ENCODE measurements at places on chromosomes 1 and 21.

DNA sequence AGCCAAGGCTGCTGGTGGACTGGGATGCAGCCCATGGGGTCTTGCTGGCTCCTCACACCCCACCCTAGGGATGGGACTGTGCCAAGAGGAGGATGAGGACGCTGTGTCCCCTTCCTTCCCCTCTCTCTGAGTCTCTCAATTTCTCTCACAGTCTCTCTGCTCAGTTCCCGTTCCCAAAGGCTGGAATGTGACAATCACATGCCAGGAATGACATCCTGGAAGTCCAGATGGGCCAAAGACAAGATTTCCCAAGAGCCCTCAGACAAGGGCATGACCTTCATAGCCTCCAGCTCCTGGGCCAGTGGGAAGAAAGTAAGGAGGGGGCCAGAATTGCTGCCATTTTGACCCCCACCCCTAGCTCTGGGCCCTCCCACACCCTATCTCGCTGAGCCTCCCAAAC is 7.6 kb upstream of the CDCP2 start:
- DNase-seq = no peak

- no peak for DNase-seq
Measured at GRCh38 chr1:244326757-244327156, 125.0 kb downstream of the ADSS2 start.

- no peak for DNase-seq
Measured at GRCh38 chr1:108617008-108617723, 43.7 kb downstream of the HENMT1 start.

DNA sequence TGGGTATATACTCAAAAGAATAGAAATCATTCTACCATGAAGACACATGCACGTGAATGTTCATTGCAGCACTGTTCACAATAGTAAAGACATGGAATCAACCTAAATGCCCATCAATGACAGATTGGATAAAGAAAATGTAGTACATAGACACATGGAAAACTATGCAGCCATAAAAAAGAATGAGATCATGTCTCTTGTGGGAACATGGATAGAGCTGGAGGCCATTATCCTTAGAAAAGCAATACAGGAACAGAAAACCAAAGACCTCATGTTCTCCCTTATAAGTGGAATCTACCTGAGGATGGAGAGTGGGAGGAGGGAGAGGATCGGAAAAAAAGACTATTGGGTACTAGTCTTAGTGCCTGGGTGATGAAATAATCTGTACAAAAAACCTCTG is 143.9 kb downstream of the RHOU start:
- no peak for DNase-seq

GRCh38 chr1:55725378-55725777 is 510.2 kb upstream of the USP24 start:
- DNase-seq = no peak

DNA sequence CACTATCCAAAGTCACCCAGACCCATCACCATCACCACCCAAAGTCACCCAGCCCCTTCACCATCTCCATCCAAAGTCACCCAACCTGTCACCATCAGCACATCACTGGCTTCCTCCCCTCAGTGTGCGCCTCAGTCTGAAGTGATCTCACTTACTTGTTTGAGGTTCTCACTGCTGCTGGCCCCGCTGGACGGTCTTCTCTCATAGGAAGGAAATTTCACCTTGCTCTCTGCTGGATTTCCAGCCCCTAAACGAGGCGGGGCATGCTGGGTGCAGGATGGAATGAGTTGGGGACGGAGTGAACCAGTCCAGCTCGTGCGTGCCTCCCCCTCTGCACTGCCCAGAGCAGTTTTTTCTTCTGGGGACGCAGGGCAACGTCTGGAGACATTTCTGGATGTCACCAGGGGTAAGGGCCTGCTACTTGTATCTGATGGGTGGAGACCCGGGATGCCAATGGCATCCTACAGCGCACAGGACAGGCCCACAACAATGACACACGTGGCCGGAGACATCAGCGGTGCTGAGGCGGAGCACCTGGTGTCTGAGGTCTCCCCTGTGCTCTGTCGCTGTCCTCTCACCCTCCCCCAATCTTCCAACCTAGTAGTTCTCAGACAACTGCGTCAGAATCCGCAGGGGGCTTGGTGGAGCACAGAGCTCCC is 38.6 kb downstream of the PDE9A start:
- DNase-seq = no peak

GRCh38 chr1:33880305-33880704 is 16.4 kb downstream of the HMGB4 start:
- no peak for DNase-seq

DNA sequence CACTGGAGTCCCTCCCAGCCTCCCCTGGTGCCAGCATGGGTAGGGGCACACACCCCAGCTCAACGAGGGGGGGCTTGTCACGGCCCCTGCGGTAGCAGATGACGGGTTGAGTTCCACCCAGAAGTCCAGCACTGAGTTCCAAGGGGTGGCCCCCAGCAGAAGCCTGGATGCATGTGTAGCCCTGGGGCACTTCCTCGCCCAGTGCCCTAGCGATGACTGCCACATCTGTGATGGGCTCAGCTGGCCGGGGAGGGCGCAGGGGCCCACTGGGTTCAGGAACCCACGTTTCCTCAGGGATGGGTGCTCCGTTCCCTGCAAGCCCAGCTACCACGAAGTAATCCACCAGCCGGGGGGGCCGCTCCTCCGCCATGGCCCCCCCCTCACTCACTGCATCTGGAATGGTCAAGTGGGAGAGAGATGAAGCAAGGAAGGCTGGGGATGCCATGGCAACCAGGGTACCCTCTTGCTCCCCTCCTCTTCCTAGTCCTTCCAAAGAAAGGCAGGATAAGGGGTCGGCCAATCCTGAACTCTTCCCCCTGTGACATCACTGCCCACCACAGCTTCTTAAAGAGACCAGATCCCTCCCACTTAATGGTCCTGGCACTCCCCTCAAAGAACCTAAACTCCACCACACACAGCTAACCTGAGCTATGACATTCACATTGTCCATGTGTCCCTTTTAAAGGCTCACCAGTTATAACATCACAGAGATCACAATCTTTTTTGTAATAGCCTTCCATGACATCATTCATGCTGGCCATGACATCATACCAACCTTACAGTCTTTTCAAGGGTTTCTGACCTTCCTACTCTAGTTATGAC is 2.3 kb downstream of the DENND4B start:
- no peak for DNase-seq

DNA sequence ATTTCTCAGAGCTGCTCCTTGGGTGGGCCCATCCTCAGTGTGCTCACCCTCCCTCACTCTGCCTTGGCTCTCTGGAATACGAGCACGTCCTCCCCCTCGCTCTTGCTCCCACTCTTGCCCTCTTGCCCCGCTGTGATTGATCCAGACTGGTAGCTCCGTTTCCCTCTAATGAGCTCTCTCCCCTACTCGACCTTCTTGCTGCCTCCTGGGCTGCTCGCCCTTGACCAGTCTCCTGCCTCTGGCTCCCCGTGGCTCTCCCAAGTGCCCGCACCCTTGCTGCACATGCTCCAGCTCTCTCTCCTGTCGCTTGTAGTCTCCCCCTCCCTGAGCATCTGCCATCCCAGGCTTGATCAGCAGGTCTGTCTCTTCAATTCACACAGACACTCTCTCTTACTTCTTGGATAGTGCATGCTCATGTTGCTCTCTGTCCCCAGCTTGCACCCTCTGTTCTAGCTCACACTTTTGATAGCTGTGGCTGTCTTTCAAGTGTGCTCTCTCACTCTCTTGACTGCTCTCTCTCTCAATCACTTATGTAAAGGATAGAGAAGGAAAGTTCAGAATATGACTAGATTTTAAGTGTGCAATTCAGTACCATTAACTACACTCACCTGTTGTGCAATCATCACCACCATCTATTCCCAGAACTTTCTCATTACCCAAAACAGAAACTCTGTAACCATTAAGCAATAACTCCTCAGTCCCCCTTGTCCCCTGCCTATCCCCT is 51.1 kb downstream of the PHC2 start:
- no peak for DNase-seq

- no peak for DNase-seq
Measured at GRCh38 chr1:9062021-9062471, 7.4 kb downstream of the SLC2A5 start.

- DNase-seq = no peak
Measured at GRCh38 chr1:118154220-118154619, 30.8 kb downstream of the SPAG17 start.

GRCh38 chr1:43975249-43975961 is 645 bp downstream of the ATP6V0B start:
- DNase-seq = no peak

GRCh38 chr1:21307210-21307609 is 16.9 kb upstream of the ECE1 start:
- no peak for DNase-seq

DNA sequence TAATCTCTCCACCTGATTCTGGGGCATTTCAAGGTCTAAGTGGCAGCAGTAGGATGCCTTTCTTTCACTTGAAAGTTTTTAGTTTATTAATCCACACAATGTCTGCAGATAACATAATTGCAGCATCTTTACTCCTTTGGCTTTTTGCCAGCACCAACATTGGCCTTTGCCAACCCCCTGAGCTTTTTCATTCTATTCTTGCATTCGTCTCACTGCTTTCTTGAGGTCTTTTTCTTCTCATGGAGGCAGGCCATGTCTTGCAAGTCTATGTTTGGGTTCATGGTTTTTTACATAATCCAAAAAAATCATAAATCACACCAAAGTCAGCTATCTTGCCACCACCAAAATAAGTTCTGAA is 30.4 kb upstream of the COG2 start:
- no peak for DNase-seq

GRCh38 chr1:161082483-161082882 is 6.9 kb downstream of the NECTIN4 start:
- DNase-seq = no peak

- no peak for DNase-seq
Measured at GRCh38 chr21:44478124-44478800, 23.0 kb downstream of the LRRC3 start.

- DNase-seq = no peak
Measured at GRCh38 chr1:215957663-215958062, 390.6 kb downstream of the KCTD3 start.

- DNase-seq = no peak
Measured at GRCh38 chr1:247548769-247549182, at the start of gene GCSAML. Gene GCSAML (plus strand): TSS chr1:247549134. CDS start chr1:247549192, 58 bp downstream.

DNA sequence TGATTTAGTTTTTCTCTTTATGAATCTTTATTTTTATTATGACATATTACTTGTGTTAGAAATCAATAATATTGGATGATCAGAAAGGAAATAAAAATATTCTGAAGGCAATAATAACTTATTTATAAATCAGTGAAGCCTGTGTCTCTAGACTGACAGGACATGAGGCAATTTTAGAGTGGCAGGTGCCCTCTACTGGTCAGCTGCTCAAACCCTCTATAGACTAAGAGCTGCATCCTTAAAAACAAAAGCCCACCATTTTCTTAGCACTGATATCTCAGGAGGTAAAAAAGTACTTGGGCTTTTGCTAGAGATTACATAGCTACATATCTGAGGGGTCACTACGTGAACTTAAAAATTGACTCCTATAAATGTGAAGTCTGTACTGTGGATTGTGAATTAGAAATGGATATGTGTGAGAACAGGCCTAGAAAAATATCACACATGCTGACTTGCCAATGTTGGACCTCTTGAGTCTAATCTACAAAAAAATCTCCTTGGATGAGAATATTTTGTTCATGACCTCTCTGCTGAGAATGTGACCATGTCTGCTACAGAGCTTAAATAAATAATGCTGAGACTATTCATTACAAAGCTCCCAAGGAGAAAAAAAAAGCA is 597.9 kb upstream of the ADAMTS5 start:
- DNase-seq = no peak

DNA sequence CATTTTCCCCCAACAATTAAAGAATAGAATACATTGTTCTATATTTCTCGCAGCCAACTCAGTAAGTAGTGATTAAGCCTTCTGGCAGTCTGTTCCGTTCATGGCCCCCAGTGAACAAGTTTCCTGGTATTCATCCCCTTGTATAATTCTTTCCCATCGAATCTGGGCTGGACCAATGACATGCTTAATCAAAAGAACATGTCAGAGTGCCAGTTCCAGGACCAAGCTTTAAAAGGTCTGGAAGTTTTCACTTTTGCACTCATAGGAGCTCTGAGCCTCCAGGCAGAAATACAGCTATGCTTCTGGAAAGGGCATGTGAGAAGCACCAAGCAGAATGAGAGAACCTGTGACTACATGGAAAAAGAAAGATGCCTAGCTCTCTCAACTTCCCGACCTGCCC is 22.5 kb upstream of the DPYD start:
- no peak for DNase-seq

DNA sequence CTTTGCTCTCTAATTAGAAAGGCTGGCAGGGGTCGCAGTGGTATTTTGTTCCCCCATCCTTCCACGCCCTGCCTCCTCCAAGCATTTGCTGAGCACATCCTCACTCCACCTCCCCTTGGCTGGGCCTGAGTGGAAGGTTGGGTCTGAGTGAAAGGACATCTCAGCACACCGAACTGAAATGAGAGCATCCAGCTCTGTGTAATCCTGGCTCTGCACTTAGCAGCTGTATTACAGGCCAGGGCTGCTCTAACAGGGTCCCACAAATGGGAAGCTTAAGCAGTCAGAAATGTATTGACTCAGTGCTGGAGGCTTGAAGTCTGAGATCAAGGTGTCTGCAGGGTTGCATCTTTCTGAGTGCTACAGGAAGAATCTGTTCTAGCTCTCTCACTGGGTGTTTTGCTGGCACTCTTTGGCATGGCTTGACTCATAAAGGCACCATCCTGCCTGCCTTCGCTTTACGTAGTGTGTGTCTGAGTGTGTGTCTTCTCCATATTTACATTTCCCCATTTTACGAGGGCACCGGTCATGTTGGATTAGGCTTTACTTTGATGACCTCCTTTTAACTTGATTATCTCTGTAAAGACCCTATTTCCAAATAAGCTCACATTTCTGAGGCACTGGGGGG is 48.5 kb upstream of the IGSF21 start:
- no peak for DNase-seq

DNA sequence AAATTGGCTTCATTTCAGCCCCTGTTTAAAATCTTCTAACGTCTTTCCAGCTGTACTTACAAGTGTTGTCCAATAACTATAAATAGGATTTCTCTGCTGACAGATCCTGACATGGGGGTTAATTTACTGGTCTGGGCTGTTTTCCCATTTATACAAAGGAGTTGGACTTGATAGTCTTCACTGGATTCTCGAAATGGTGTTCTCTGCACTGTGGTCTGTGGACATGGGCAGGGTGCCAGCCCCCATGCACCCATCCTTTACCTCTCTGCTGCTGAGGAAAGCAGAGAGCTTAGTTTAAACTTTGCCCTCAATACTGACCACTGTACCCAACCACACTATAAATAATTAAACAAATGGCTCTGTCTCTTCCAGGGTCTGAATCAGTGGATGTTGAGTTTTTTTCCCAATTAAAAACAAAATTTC is 5.2 kb downstream of the DIO1 start:
- no peak for DNase-seq

- no peak for DNase-seq
Measured at GRCh38 chr1:77514921-77515776, 167.3 kb downstream of the ZZZ3 start.

DNA sequence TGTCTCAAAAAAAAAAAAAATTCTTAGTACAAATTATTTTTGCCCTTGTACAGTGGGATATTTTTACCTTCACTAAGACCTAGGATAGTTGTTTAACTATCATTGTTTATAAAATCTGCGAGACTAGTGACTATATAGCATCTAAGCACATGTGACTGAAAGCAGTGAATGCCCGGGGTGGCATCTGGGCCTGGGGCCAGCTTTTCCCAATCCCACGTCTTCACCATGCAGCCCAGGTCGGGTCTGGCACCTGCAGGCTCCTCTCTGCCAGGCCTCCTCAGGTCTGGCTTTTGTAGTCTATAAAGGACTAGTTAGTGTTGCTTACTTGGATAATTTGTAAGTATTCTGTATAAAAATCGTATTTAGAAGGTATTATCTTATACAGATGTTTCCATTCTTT is 40.8 kb downstream of the CBS start:
- DNase-seq = no peak
